Brain pericyte (primary cell): ENCODE measurements at places on chromosomes 1 and 21.
A peak's percentile ranks its signal among the peaks of the same experiment; 100 is the strongest.

- DNase-seq = no peak
These were observed 626.5 kb downstream of the PTPRC start for GRCh38 chr1:199265319-199265718.

GRCh38 chr1:44312399-44313196 is 42.5 kb downstream of the ERI3 start:
- DNase-seq = no peak

GRCh38 chr1:165842023-165842670 is 14.7 kb downstream of the UCK2 start:
- DNase-seq = no peak

DNA sequence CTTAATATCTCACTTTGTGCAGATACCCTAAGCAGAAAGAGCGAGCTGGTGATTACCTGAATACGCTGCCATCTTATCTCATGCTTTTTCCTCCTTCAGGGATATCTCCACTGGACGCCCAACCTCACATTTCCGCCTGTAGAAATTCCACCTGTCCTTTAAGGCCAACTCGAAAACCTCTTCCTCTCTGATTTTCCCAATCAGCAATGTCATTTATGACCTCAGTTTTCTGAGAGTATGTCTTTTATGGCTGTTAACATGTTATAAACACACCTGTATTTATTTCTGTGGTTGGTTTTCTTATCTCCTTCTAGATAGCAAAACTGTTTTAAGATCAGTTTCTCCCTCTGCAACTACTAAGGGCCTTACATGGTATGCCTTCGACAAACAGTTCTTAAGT is 41.1 kb downstream of the CD34 start:
- no peak for DNase-seq

DNA sequence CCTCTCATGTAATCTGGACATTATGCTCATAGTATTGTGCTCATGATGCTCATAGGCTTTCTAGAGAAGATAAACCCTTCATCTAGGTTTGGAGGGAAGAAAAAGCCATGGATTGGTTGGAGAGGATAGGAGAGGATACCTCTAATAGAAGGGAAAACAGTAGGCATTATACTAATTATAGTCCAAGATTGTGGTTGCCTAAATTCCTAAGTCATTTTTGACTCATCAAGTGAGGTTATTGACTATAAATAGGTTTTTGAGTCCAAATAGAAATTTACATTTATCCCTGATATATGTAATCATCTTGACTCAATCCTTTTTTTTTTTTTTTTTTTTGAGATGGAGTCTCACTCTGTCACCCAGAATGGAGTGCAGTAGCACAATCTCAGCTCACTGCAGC is 5.0 kb downstream of the SYT11 start:
- no peak for DNase-seq

DNA sequence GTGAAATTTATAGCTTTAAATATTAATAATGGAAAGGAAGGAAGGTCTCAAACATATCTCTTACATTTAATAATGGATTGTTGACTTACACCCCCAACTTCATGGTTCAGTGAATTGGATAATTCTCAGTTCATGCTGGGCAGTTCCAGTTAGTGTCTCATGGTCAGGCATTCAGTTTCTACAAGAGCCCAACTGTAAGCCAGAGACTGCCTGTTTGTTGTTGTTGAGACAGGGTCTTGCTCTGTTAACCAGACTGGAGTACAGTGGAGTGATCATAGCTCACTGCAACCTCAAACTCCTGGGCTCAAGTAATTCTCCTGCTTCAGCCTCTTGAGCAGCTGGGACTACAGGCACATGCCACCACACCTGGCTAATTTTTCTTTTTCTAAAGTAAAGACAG is 5.0 kb upstream of the DMAP1 start:
- DNase-seq = no peak

DNA sequence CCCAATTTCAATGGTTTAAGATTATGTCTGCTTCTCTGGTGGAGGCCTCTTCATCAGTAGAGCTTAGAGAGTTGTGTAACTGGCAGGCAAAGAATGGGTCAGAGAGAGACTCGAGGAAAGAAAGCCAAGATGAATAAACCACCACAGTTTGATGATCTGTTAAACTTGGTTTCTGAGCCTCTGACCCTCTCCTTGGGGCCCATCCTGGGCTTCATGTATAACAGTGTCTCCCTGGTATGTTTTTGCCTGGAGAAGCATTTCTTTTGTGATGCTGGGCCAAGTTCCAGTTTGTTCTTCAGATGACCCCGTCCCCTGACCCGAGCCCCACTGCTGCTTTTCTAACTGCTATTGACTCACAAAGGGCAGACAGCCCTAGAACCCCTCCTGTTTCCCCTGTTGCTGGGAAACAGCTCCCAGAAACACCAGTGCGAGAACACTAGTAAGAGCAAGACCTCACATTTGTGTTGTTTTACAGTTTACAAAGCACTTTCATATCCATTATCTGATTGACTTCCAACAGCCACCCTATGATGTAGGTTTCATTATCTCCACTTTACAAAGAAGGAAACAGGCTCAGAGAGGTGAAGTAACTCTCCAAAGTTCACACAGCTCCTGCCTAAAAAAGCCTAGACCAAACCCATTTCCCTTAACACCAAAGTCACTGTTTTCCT is 9.0 kb downstream of the CD2 start:
- peak; percentile 84 for DNase-seq
